Psoas muscle (tissue), 8 donors: ENCODE measurements at places on chromosomes 16 and 17.

DNA sequence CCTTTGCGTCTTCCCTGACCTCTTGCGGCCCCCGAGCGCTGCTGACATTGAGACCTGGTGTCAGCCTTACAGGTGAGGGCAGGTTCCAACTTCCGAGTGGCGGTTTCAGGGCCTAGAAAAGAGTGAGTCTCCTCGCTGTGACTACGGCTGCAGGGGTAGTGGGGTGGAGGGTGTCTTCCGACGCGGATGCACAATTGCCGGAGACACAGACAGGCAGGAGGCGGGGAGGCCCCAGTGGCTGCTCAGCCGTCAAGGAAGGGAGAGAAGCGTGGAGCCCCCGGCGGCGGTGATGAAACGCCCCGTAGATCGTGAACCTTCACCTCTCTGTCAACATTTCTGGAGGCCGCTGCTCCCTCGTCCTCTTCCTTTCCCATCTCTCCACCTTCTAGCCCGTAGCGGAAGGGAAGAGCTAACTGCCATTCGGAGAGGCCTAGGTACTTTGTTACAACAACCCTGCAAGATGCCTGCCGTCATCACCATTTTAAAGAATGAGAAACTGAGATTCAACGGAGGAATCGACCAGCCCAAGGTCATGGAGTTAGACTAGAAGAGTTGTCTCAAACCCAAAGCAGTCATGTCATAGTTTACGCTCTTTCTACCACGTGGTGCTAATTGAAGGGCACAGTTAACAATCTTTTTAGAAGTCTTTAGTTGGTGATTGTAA, 485 bp downstream of the DNAJA3 start:
- no peak for DNase-seq

- DNase-seq = no peak
These were observed 12.6 kb upstream of the GOSR2 start for GRCh38 chr17:46910179-46910927.

DNA sequence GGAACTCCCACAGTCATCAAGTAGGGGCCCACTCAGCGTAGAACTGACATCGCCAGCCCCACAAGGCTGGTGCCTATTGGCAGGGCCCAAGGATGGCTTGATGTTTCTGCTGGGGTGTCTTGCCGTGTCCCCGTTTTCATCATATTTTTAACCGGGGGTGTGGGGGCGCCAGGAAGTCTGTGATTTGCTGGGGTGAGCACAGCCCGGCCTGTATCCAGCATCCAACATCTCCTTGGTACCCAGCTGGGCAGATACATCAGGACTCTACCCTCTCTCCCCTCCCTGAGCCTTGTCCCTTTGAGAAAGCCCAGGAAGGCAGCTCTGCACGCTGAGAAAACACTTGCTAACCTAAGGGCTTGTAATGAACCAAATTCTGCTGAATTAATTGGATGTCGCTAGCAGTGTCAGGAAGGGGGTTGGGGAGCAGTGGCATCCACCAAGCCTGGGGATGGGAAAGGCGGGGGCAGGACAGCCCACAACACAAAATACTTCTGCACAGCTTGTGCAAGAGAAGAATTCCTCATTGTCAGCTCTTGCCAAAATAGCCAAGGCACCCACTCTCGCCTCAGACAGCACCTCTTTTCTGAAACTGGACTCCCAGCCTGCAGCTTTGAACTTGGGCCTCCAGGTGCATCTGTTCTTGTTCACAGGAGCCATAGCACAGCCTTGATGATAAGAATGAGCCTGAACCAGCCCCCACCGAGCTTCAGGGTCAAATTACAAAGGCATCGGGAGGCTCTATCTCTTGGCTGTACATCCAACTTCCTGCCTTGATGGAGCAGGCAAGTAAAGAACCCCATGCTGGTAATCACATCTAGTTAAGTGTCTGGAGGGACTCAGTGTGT, 63.7 kb upstream of the LYRM9 start:
- DNase-seq = no peak

GRCh38 chr16:69924777-69925191, 26.4 kb upstream of the CLEC18A start:
- peak; percentile 59 for DNase-seq

DNA sequence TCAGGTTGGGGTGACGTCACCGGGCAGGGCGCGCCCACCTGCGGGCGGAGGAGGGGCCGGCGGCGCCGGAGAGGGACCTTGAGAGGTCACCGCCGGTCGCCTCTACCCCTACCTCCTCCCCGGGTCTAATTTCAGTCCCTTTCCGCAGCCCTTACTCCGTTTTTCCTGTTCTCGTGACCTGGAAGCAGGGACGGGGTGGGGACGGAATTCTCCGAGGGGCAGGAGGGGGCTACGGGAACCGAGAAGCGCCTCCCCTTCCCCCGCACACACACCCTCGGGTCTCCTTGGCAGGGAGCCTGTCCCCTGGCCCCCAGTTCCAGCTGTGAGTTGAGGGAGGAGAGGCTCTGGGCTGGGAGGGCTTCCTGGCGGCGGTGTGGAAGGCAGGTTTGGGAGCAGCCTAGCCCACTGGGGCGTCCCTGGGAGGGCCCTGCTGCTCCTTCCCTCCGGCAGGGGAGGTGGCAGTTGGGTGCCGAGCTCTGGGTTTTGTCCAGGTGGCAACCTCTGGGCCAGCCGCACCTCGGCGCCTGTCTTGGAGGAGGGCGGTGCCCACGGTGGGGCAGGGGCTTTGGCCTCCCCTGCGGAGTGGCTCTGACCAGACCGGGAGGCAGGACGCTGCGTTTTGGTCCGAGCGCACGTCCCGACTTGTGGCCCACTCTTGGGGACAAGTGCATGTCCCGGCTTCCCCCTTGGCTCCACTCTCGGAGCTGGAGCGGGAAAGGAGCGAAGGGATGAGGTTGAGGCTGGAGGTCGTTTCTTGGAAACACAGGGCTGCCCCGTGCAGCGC, 773 bp downstream of the SYNGR3 start:
- no peak for DNase-seq

GRCh38 chr16:17696616-17697015, 225.9 kb upstream of the XYLT1 start:
- DNase-seq = no peak

GRCh38 chr17:28344435-28344901, 8.9 kb downstream of the TNFAIP1 start:
- no peak for DNase-seq

GRCh38 chr17:74512036-74512435, 19.2 kb downstream of the CD300LB start:
- DNase-seq = peak; percentile 81

GRCh38 chr17:16406742-16407674, 8.4 kb upstream of the TRPV2 start:
- DNase-seq = peak; percentile 67

DNA sequence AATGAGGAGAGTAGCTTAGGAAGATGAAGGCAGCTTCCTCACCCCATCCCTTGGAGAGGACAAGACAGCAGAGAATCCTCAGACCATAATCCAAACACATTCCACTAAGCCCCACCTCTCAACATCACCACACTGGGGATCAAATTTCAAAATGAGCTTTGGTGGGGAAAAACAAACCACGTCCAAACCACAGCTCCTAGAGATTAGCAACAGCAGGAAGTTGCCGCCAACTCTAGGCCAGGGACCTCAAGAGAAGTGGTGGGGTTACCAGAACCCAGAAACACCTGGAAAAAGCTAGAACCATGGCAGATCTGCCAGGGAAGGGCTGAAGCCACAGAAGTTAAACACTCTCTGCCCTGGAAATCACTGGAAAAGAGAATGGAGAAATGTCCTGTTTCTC, 571.6 kb downstream of the HS3ST4 start:
- no peak for DNase-seq

DNA sequence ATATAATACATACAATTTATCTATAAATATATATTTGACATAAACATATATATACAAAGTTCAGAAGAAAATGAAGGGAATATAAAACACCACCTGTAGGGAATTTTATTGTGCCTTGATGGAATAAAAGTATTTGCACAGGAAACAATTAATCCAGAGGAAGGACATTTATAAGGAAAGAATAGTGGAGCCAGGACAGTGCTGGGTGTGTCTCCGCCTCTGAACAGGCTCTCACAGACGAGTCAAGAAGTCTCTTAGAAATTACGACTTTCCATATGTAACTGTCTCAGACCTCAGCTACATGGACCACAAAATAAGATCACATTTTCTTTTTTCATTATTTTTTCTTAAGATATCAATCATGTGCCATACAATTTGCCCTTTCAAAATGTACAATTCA, 93.9 kb downstream of the TMEM114 start:
- DNase-seq = no peak

GRCh38 chr16:7111265-7111664, 221.4 kb upstream of the RBFOX1 start:
- no peak for DNase-seq

DNA sequence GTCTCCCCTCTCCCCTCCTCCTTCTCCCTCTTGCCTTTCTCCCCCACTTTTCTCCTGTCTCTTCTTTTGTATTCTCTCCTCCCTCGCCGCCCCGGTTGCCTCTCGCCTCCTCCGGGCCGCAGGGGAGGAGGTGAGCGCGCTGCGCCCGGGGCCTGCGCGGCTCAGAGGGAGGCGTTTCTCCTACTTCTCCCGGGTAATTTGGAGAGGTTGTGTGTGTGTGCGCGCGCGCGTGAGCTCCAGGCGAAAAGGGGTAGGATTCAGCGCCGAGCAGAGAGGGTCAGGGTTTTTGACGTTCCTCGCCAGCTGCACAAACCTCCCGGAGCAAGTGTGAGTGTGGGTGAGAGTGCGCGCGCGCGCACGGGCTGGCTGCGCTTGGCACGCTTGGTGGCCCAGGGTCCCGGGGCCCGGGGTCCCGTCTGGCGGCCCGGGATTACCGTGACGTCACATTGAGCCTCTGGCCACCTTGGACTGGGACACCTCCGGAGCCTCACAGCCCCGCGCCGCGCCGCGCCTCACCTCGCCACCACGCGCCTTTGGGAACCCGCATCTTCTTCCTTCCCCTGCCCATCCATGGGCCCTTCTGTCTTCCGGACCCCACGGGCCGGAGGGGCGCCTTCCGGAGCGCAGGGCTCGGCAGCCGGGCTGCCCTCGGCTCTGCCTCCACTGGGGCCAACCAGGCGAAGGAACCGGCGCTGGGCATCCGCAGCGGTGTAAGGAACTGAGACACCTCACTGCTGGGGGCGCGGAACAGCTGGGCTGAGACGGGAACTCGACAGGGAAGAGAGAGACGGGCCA, 479 bp downstream of the IRX6 start:
- no peak for DNase-seq

GRCh38 chr17:32777436-32777835, 99.5 kb downstream of the MYO1D start:
- no peak for DNase-seq

DNA sequence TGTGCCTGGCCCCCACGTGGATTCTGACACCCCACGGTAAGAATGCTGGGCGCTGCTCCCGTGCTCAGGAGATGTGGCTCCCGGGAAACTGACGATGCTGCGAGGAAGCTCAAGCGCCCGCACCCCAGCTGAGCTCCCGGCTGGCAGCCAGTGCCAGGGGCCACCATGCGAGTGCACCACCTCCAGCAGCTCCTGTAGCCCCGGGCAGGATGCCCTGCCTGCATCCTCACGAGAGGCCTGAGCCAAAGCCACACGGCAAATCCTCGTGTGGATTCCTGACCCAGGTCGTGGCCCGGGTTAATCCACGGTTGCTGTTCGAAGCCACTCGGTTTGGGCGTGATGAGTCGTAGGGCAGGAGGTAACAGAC, 11.6 kb upstream of the DPEP1 start:
- DNase-seq = no peak

DNA sequence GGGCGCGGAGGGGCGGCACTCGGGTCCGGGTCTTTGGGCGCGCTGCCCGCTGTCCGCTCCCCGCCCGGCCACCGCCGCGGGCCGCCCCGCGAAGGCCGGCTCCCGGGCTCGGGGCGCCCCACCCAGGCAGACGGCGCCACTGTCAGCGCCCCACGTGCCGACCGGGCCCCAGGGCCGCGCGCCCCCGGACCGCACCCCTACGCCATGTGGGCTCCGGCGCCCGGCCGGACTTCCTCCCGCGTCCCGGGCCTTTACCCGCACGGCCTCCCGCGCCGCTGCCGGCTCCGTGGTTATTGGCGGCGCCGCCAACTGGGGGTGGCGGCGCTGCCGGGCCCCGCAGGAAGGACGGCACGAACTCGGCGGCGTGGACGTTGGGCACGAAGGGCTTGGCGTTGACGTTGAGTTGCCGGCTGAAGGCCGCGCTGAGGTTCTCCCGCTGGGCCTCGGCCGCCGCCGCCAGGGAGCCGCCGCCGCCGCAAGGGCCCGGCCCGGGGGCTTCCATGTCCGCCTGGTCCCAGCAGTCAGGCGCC, 577 bp downstream of the GSPT1 start:
- peak; percentile 78 for DNase-seq

DNA sequence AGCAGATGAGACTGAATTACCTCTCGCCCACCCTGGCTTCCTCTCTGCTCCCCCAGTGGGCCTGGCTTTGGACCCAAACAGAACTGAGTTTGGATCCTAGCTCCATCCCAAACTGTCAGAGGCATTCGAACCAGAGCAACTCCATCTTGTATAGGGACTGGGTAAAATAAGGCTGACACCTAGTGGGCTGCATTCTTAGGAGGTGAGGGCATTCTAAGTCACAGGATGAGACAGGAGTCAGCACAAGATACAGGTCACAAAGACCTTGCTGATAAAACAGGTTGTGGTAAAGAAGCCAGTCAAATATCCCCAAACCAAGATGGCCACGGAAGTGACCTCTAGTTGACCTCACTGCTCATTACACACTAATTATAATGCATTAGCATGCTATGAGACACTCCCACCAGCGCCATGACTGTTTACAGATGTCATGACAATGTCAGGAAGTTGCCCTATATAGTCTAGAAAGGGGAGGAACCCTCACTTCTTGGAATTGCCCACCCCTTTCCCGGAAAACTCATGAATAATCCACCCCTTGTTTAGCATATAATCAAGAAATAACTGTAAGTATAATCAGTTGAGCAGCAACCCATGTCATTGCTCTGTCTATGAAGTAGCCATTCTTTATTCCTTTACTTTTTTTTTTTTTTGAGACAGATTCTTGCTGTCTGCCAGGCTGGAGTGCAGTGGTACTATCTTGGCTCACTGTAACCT, 44.4 kb downstream of the LYRM1 start:
- DNase-seq = no peak

- no peak for DNase-seq
These were observed 1.2 kb downstream of the NFATC3 start for GRCh38 chr16:68086336-68086841.

DNA sequence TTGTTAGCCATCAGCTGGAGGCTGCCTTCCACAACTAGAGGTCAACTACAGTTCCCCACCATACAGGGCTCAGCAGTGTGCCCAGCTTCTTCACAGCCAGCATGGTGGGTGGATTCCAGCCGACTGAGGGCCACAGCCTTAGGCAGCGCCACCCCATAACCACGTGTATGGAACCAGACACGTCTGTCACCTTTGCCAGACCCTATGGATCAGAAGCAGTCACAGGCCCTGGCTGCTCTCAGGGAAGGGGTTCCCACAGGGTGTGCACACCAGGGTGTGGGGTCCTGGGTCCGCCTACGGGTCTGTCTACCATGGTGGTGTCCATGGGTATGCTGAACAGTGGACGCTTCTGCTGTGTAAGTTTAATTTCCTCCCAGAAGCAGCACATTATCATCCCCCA, 265.0 kb upstream of the FOXF1 start:
- DNase-seq = no peak
